M059J (cell line): ENCODE measurements at places on chromosomes 7 and 10. TPM values are rescaled to one million over a fixed set of nuclear protein-coding genes. Genes with fewer than 3 reads are reported as not detected.
A peak's percentile ranks its signal among the peaks of the same experiment; 100 is the strongest.

GRCh38 chr10:122780391-122780790 lies 65.3 kb downstream of the CUZD1 start:
- DNase-seq, result peak; percentile 83

- DNase-seq, result no peak
Observed at GRCh38 chr10:52129410-52130178, 184.5 kb upstream of the DKK1 start.

- DNase-seq, result no peak
Observed at GRCh38 chr7:106031300-106032035, 68.4 kb downstream of the CDHR3 start.

DNA sequence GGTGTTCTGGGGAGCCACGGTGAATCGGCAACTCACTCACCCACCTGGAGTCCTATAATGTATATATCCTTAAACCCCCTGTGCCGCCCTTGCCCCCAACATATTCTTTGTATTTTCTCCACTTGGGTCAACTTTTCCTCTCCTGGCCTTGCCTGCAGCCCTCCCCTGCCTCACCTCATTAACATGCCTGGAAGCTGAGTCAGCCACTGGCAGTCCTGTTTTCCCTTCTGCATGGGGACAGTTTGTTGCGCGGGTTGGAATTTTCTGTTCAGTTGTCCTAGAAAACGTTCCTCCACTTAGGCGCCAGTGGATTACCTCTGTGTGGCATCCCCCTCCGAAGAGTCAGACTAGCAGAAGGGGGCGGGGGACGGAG lies 97.4 kb downstream of the C10orf105 start:
- DNase-seq, result peak; percentile 78

DNA sequence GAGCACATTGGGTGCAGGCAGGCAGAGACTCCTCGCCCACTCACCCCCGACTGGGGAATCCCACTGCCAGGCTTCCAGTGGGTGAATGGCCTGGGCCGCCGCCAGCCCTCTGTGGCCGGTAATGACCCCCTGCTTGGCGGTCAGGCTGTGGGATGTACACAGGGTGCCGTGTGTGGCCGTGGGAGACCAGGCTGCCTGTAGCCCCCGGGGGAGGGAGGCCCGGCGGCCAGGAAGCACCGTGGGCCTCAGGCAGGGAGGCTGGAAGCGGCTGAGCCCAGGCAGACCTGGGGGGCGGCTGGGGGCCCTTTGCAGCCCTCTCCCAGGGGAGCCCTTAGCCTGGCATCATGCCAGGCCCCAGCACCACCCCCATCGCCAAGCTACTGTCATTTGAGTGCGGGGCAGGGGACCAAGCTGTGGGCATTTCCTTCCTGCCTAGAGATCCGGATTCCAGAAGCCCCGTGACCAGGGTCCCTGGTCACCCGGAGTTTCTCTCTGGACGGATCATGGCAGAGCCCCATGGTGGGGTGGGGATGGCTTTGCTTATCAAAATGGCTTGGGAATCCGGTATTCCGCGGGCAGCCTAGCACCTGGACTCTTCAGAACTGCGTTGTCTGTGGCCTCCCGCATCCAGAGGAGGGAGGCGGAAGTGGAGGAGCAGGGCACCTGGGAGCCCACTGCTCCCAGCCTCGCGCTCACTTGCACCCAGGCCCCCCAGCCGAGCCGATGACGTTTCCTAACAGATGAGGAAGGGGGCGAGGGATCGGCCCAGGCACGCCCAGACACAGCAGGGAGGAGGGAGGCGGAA lies 1.1 kb downstream of the TTYH3 start:
- DNase-seq, result peak; percentile 84

DNA sequence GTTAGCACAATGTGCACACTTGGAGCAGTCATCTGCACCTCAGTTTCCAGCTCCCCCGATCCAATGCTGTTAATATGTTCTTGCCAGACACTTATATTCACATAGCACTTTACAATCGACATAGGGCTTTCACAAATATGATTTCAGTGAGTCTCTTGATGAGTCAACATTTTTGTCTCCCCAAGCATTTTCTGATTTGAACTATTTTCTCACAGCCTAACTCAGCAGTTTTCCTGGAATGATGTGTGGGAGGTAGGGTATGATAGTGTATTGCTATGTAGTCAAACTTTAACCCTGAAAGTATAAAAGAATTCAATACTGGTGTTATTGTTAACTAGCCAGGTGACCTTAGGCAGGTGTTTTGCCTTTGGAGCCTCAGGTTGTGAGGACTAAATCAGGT lies 82.5 kb upstream of the LRGUK start:
- no peak for DNase-seq

- DNase-seq, result no peak
Observed at GRCh38 chr10:35614312-35614711, 9.2 kb downstream of the GJD4 start.

The GHRHR gene
- not detected in 2 replicates for total RNA-seq

The TRIM73 gene
- 0.10 and 0.12 TPM in 2 replicates for total RNA-seq

The MUC3A gene
- not detected in 2 replicates for total RNA-seq

The PGAM2 gene
- 1.2 TPM in 2 replicates for total RNA-seq

The GPR146 gene
- total RNA-seq, result 1.8 and 4.9 TPM in 2 replicates

The LIPK gene
- total RNA-seq, result not detected in 2 replicates

The BAZ1B gene
- 50.3 and 87.8 TPM in 2 replicates for total RNA-seq

The GARIN1A gene
- total RNA-seq, result 0.02 and 0.07 TPM in 2 replicates

The GPR141 gene
- total RNA-seq, result not detected in 2 replicates
